Stimulated activated CD4-positive, alpha-beta T cell treated with anti-CD3 and anti-CD28 coated beads, TNF-alpha, amount 100 ng/mL, for 1 hour (primary cell): ENCODE measurements at places on chromosomes 3 and 15.

DNA sequence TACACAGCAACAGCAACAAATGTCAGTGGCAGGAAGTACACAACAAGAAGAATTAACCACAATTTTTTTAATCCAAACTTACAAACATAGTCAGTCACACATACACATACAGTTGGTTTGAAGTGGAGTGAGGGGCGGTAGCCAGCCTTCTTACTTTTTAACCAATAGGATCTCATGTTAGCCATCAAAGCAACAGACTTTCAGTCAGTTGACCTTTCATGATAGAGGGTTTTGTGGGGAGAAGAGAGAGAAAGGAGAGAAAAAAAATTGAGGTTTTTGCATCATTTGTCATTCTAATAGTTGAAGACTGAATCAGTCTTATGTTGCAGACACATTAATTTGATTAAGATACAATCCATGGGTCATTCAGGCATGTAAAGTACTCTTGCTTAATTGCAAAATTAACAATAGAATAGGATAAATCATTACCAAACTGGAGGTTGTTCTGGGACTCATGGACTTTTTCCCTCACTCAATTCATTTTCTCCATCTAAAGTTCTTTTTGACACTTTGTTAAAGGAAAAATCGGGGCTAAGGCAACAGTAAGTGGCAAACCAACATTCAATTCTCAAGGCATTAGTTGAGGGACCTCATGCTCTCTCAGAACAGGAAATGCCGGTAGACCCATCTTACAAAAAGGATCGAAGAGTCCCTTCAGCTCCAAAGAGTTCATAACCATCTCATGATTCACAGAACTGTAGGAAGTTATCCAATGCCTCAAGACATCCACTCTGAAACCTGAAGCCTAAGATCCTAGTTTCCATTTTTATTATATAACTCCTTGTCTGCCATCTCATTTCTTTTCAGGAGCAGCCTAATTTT lies 159.5 kb upstream of the LPP start:
- no peak for DNase-seq

DNA sequence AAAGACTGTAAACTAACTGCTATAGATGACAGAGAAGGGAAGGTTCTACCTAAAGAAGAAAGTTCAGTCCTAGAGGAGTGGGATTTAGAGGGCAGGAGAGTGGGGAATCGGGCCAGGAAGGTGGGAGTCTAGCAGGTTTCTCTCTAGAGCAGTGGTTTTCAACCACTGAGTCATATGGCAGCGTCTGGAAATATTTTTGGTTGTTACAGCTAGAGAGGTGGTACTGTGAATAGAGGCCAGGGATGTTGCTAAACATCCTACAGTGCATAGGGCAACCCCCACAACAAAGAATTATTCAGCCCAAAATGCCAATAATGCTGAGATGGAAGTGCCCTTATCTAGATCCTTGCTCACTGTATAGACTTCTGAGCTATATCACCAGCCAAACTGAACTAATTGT lies 28.7 kb downstream of the ATP1B3 start:
- no peak for DNase-seq

- no peak for DNase-seq
Observed at GRCh38 chr3:129867506-129868124, 25.9 kb downstream of the TMCC1 start.

GRCh38 chr3:69016901-69017300 lies 3.4 kb upstream of the EOGT start:
- no peak for DNase-seq

GRCh38 chr3:45477041-45477725 lies 88.8 kb downstream of the LARS2 start:
- no peak for DNase-seq

GRCh38 chr3:105195260-105195659 lies 171.4 kb upstream of the ALCAM start:
- no peak for DNase-seq

- DNase-seq = no peak
Observed at GRCh38 chr15:25810631-25811091, 52.5 kb downstream of the ATP10A start.

- no peak for DNase-seq
Observed at GRCh38 chr15:39869254-39869653, 50.8 kb downstream of the GPR176 start.

GRCh38 chr3:135633078-135633477 lies 332.4 kb upstream of the PPP2R3A start:
- DNase-seq = no peak

GRCh38 chr15:85329561-85330422 lies 50.6 kb upstream of the AKAP13 start:
- no peak for DNase-seq

- DNase-seq = no peak
Observed at GRCh38 chr3:197487911-197488391, 67.8 kb downstream of the BDH1 start.

- DNase-seq = no peak
Observed at GRCh38 chr15:90020021-90020735, 19.1 kb downstream of the ZNF710 start.

GRCh38 chr15:45225506-45226273 lies 26.3 kb upstream of the SLC28A2 start:
- no peak for DNase-seq

DNA sequence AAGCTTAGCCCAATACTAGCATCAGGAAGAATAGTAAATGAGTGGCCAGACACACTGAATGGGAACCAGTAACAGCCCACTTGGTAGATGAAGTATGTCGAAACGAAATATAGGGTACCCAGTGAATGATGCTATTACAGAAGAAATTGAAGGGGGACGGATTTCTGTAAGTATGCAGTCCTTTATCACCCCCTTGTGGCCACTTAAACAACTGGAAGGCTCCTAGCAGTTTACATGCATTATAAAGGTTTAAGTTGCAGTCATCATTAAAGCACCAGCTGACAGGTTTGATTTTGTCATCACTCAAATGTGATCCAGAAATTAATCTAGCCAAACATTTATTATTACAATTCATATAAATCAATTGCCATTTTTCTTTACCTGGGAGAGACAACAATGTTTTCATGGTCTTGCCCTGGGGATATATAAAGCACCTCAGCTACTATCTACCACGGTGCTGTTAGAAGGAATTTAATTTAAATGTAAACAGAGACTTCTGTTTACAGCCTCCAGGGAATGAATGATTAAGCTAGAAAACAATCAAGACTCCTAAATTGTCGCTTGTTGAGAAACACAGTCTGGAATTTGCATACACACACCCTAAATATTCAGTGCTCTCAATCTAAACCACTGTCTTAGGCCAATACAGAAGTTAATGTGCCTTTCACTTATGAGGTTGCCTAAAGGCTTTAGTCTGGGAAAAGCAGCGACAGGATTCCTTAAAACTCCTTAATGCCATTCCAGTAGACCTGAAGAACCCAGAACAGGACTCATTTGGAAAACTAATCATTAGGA lies 7.8 kb downstream of the EIF1B start:
- no peak for DNase-seq

- DNase-seq = no peak
Observed at GRCh38 chr3:177516158-177517011, 319.1 kb upstream of the TBL1XR1 start.

- no peak for DNase-seq
Observed at GRCh38 chr3:131193641-131194238, 167.1 kb downstream of the NEK11 start.

DNA sequence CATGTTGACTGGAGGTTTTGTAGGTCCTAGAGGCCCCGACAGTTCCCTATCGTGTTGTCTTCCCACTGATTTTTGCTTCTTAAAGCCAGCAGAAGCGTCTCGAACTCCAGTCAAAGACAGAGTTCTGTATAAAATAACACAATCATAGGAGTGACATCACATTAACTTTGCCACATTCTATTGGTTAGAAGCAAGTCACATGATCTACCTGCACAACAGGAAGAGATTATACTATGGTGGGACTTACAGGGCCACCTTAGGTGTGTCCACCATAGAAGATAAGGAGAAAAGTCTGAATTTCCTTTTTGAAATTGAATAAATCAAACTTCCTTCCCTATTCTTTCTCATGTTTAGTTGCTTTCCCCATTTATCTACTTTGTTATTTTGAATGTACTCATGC lies 365.5 kb downstream of the GRM7 start:
- no peak for DNase-seq

DNA sequence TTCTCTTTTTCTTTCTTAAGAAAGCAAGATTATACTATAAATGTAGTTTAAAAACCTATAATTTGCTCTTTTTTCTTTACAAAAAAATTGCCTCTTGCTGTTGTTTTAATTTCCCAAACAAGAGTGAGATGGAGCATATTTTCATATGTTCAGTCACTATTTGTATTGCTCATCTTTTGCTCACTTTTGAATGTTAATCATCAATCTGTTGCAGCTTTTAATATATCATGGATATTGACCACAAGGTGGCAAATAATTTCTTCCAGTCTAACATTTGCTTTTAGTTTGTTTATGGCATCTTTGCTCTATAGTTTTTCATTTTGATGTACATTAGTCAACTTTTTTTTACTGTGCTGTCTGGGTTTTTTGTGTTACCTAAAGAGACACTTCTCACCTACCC lies 112.6 kb upstream of the THRB start:
- no peak for DNase-seq

- no peak for DNase-seq
Observed at GRCh38 chr15:89665449-89666181, 10.3 kb upstream of the KIF7 start.

GRCh38 chr15:48777645-48778330 lies 33.1 kb downstream of the CEP152 start:
- DNase-seq = no peak

- no peak for DNase-seq
Observed at GRCh38 chr15:100653608-100654007, 51.2 kb downstream of the ASB7 start.

- no peak for DNase-seq
Observed at GRCh38 chr15:90860450-90860849, 7.9 kb upstream of the FURIN start.

GRCh38 chr15:92864127-92864814 lies 35.9 kb upstream of the CHD2 start:
- no peak for DNase-seq

- no peak for DNase-seq
Observed at GRCh38 chr3:49733551-49733950, 9.8 kb upstream of the GMPPB start.

- DNase-seq = no peak
Observed at GRCh38 chr3:131025539-131025938, 1.1 kb downstream of the ASTE1 start.

DNA sequence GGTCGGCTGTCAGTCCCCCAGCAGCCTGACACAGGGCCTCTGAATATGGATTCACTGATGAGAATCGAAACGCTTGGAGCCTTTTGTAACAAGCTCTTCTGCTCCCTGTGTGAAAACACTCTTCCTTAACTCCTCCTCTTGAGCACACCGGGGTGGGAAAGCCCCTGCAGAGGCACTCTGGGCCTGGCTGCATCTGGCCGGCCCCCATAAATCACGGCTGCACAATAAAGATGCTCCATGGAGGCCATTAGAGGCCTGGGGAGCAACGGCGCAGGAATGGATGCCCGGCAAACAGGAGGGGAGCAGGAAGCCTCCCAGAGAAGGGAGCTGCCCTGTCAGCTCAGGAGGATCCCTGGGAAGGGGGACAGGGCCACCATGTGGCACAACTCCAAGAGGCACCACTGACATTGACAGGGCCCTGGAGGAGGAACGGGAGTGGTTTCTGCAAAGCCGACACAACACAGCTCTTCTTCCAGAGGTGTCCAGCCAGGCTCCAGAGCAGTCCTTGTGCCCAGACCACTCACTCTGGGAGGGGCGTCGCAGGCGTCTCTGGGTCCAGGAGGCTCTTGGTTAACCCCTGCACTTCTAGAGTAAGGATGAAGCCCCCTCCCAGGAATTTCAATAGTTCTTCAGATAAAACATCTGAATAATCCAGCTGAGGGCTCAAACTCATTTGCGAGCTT lies 509.3 kb upstream of the PPP2R3A start:
- no peak for DNase-seq

DNA sequence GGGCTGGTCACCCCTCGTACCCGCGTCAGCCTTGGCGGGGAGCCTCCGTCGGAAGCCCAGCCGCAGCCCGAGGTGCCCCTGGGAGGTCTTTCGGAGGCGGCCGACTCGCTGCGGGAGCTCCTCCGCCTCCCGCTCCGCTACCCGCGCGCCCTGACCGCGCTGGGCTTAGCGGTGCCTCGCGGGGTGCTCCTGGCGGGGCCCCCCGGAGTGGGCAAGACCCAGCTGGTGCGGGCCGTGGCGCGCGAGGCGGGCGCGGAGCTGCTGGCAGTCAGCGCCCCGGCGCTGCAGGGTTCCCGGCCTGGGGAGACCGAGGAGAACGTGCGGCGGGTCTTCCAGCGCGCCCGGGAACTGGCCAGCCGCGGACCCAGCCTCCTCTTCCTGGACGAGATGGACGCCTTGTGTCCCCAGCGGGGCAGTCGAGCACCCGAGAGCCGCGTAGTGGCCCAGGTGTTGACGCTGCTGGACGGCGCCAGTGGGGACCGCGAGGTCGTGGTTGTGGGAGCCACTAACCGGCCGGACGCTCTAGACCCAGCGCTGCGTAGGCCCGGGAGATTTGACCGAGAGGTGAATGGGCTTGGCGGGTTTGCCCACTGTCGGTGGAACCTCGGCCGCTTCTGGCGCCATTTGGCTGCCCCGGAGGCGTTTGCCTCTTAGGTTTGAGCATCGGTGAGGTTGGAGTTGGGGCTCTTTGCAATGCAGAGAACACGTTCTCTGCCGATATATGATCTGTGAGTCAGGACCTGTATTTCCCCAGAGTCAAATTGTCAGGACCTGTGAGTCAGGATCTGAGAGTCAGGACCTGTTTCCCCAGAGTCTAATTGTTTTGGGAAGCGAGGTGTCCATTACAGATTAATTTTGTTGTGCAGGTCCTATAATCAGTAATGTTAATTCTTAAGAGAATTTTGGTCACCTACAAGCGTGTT lies 24.9 kb upstream of the GATM start:
- no peak for DNase-seq

- DNase-seq = no peak
Observed at GRCh38 chr3:178520451-178520850, 15.8 kb upstream of the KCNMB2 start.

- DNase-seq = no peak
Observed at GRCh38 chr15:41971895-41972252, 483 bp downstream of the EHD4 start.

DNA sequence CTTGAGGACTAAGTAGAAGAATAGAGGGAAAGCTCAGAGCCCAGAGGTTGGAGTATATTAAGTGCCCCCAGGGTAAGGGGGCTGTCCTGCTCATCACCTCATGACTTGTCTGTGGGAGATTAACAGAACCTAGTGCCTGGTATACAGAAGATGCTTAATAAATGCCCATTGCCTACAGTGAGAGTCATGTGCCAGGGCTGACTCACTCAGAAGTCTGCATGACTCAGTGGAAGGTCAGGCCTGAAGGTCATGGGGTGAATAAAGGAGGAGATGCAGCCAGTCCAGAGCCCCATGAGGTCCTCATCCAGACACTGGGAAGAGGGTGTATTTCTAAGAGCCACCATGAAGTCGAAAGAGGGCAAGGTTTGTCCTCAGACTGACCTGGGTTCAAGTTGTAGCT lies 62.5 kb upstream of the TLE3 start:
- DNase-seq = no peak

DNA sequence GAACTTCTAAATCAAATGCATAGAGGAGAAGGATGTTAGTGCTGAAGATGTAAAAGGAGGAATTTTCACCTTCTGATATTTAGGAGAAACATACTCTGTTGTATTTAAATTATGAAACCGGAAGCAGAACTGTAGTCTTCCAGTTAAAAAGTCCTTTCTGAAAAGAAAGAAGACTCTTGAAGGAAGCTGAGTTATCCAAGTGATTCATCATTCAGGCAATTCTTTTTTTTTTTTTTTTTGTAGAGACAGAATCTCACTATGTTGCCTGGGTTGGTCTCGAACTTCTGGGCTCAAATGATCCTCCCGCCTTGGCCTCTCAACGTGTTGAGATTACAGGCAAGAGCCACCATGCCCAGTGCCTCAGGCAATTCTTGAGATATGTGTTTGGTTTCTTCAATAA lies 424.8 kb upstream of the TPM1 start:
- DNase-seq = no peak
